Right renal cortex interstitium (tissue), 3 donors: ENCODE measurements at places on chromosomes 1 and 21. TPM values are rescaled to one million over a fixed set of nuclear protein-coding genes. Genes with fewer than 3 reads are reported as not detected.

The CHML gene
- 22.3 TPM for polyA plus RNA-seq

DNA sequence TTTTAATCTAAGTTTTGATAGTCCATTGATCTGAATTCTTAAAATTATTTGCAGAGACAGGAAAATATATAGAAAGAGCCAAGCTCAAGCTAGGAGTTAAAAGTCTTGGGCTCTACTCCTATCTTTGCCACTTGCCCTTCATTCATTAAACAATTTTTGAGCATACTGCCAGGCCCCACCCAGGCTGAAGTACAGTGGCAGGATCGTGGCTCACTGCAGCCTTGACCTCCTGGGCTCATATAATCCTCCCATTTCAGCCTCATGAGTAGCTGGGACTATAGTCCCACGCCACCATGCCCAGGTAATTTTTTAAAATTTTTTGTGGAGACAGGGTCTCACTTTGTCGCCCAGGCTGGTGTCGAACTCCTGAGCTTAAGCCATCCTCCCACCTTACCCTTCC is 8.2 kb downstream of the TRMT13 start:
- DNase-seq, result no peak

The SLC1A7 gene
- 0.08 TPM for polyA plus RNA-seq

- DNase-seq, result no peak
These were observed 56.5 kb upstream of the ESRRG start for GRCh38 chr1:216779686-216780085.

GRCh38 chr1:64470665-64471217 is 812 bp downstream of the CACHD1 start:
- no peak for DNase-seq

DNA sequence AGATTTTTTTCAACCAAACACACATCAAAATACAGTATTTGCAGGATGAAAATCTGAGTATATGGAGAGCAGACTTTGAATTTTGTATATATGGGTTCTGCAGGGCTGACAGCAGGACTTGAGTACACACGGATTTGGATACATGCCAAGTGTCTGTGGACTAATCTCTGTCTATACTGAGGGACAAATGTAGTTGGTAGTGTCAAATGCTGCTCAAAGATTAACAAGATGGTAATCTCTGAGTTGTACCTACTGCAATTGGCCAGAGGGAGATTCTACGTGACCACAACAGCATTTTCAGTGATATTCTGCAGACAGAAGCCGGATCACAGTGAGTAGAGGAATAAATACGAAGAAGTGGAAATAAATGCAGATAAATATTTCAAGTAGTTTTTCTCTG is 43.4 kb downstream of the SHCBP1L start:
- DNase-seq, result no peak
